ENCODE measurements at places on chromosomes 2 and 18.

- DNase-seq = no peak
Measured at GRCh38 chr18:35189510-35189909, 51.3 kb upstream of the ZNF397 start.

DNA sequence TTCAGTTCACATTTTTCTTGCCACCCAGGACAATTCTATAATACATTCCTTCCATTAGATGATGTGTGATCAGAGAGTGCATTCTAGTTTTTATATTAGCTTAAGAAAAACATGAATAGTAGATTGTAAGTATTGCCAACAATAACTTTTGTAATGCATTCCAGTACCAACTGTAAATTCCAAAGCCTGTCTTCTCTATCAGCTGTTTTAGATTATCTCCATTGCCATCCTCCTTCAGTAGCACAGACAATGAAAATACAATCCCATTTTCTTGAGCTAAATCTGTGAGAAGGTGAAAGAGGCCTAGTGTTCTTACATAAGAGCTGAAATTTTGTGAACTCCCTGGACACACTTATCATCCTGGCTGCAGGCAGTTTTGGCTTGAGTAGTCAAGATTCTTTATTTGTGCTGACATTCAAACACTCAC, 103.9 kb downstream of the CCBE1 start:
- no peak for DNase-seq

DNA sequence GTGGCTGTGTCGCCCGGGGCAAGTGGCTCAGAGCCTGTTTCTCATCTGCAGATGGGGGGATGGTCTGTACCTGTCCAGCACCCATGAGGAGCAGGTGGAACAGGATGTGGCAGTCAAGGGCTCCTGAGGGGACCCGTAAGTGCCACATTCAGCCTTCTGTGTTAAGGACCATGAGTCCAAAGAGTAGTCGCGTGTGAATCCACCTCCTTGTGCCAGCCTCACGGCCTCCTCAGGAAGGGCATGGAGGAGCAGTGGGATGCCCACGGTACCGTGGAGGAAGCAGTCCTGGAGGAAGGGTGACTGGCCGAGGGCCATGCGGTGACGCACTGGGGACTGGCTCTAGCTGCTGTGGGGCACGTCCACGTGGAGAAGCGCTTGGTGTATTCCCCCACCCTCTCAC, 61.1 kb downstream of the ODC1 start:
- DNase-seq = no peak

GRCh38 chr2:195489101-195489500, 167.9 kb upstream of the SLC39A10 start:
- no peak for DNase-seq

GRCh38 chr2:100494712-100495111, 24.4 kb downstream of the NMS start:
- DNase-seq = no peak

- no peak for DNase-seq
Measured at GRCh38 chr2:241014764-241015163, 16.3 kb downstream of the SNED1 start.

GRCh38 chr2:157902692-157903091, 26.6 kb upstream of the ACVR1 start:
- no peak for DNase-seq

GRCh38 chr2:159856760-159857159, 58.8 kb upstream of the CD302 start:
- DNase-seq = no peak

- no peak for DNase-seq
Measured at GRCh38 chr2:23588508-23589201, 203.7 kb downstream of the KLHL29 start.

GRCh38 chr2:136334967-136335366, 217.0 kb upstream of the CXCR4 start:
- DNase-seq = no peak

GRCh38 chr2:43160778-43161177, 65.6 kb downstream of the ZFP36L2 start:
- DNase-seq = no peak

DNA sequence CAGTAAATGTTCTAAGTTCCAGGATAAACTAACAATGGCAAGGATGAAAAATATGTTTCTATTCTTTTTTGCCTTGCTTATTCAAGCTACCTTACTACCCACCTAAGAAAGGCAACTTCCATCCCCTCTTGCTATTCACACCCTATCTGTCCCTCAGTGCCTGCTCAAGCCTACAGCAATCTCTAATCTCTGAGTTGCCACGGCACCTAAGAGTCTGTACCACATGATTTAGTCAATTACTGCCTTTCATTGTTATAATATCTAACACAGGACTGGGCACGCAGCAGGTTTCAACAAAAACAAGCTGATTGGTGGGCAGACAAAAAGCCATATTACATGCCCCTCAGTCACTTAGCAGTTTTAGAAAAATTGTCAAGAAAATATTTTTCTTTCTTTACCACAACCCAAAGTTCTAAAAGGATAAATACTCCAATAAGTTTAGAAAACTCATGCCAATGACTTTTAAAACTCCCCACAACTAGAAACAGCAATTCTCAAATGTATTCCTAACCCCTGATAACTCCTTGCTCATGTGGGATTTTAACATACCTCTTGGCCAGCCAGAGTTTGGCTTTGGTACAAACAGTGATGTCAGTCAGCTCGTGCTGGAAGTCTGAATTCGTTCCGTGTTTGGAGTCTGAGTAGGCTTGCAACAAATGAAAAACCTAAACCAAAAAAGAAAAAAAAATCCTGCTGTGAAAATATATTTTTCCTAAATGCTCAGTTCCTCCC, 117.3 kb upstream of the ZFP36L2 start:
- DNase-seq = no peak

DNA sequence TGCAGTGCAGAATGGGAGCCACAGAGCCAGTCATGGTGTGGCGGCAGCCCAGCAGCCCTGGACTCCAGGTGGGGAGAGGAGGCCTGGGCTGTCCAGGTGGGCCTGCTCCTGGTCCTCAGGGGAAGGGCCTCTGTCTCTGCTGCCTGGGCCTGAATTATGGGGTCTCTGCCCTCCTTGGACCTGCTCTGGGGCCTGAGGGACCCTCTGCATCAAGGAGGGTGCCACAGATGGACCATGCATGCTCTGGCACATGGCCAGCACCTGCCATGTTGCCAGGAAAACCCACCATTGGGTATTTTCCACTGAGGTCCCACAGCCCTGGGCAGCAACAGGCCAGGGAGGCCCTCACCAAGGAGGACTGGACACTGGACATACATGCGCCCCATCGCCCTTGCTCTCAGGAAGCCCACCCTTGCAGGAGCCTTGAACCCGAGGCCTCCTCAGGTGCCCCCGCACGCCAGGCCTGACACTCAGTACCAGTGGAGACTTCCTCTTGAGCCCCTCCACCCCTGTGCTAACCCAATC, 107.1 kb downstream of the NDUFA10 start:
- DNase-seq = no peak

DNA sequence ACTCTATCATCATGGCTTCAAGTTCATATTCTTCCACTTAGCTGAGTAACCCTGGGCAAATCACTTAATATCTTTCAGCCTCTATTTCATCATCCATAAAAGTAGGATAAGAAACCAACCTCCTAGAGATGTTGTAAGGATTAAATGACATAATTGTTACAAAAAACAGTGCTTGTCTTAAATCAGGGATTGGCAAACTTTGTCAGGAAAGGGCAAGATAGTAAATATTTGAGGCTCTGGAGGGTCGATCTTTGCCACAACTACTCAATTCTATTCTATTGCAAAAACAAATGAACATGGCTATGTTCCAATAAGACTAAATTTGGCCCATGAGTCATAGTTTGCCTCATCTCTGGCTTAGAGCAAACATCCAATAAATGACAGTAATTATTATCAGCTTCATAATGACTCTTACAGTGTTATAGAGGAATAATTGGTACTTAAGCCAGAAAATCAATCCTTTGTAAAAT, 184.7 kb downstream of the SATB2 start:
- DNase-seq = no peak

DNA sequence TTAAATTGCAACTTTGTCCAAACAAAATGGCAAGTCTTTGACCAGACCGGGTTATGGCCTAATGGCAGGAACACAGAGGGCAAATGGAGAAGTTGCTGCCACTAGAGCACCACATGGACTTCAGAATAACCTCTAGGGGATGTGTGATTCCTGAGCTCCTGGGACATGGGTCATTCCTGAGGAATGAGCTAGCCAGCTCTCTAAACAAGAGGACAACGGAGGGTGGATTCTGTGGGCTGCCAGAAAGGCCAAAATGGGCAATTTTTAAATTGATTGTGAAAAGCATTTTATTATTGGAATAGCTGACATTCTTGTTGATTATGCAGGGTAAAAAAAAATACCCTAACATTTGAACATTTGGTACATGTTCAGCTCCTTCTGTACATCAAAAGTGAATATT, 109.8 kb upstream of the FZD5 start:
- DNase-seq = no peak

DNA sequence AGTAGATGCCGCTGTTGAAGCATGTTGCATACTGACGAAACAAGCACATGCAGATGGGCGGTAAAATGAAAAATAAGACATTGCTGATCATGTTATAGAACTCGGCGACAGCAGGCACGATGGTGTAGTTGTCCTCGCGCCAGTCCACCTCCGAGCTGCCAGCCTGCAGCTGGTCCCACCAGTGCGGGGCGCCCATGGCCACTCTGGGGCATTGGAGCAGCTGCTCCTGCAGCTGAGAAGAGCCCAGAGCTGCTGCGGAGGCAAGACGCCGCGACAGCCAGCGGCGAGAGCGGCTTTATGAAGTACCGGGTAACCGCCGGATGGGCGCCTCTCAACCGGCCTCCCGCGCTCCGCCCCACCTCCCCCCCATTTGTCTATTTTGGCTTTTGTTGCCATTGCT, 32.6 kb upstream of the ADAM23 start:
- DNase-seq = no peak

GRCh38 chr2:33058716-33059470, 112.1 kb downstream of the LTBP1 start:
- no peak for DNase-seq

- no peak for DNase-seq
Measured at GRCh38 chr2:187709065-187709464, 154.8 kb upstream of the TFPI start.

DNA sequence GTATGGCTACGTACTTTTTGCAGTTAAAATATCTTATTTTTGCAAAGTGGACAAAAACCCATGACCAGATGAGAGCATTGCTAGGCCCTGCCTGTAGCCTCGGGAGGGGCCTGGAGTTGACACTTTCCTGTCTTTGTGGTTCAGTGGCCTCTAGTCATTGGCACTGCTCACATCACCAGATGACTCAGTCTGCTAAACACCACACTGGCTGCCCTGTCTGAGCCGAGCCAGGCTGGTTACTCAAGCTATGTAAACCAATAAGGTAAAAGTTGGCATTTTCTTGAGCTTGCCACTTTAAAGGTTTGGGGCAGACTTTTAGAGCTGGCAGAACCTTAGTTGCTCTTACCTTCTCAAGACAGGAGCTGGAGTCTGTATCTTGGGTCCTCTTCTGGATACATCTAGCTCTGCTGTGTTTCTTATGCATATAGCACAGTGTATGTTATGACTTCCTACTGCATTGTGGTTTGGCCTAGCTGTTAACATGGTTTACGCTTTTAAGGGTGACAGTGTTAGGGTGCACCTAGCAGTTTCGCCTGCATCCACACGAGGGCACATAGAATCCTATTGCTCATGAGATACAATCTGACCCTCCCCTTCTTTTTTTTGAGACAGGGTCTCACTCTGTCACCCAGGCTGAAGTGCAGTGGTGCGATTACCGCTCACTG, 76.4 kb downstream of the AP1S3 start:
- DNase-seq = no peak

- no peak for DNase-seq
Measured at GRCh38 chr2:184971546-184972068, 373.3 kb downstream of the ZNF804A start.

DNA sequence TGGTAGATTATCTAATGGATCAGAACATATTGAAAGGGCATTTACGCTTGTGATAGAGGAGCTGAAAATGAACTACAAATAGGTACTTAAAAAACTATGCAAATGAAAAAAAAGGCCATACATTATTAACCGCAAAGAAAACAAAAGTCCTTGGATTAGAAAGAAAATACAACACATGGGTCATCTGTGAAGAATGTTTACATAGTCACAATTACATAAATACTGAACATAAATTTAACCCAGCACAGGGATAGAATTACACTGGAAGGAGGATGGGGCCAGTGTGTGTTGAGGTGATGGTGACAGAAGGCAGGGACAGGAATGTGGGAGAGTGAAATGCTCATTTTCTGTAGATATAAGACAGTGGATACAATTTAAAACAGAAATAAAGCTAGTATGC, 6.6 kb downstream of the NTSR2 start:
- no peak for DNase-seq

- DNase-seq = no peak
Measured at GRCh38 chr2:144132357-144132756, 387.6 kb downstream of the ZEB2 start.

GRCh38 chr2:237312021-237312755, 101.8 kb downstream of the COL6A3 start:
- no peak for DNase-seq

- no peak for DNase-seq
Measured at GRCh38 chr18:70461323-70462077, 172.7 kb downstream of the SOCS6 start.

- no peak for DNase-seq
Measured at GRCh38 chr18:74567822-74568221, 29.8 kb upstream of the ZNF407 start.

DNA sequence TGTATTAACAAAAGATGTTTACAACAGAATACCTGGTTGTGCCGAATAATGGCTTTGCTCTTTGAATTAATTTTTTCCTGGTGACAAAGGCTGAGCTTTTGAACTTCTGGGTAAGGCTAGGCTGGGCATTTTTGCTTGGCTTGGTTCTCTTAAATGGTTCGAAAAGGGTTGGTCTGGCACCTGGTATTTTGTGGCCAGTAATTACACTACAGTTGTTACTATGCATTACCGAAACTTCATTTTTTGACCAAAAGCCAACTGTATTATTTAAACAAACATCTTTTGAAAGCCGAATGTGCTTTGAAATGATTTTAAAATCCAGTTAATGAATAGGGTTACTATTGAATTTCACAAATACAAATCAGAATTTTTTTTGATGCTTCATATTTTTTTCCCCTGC, 19.4 kb upstream of the NFE2L2 start:
- DNase-seq = no peak

DNA sequence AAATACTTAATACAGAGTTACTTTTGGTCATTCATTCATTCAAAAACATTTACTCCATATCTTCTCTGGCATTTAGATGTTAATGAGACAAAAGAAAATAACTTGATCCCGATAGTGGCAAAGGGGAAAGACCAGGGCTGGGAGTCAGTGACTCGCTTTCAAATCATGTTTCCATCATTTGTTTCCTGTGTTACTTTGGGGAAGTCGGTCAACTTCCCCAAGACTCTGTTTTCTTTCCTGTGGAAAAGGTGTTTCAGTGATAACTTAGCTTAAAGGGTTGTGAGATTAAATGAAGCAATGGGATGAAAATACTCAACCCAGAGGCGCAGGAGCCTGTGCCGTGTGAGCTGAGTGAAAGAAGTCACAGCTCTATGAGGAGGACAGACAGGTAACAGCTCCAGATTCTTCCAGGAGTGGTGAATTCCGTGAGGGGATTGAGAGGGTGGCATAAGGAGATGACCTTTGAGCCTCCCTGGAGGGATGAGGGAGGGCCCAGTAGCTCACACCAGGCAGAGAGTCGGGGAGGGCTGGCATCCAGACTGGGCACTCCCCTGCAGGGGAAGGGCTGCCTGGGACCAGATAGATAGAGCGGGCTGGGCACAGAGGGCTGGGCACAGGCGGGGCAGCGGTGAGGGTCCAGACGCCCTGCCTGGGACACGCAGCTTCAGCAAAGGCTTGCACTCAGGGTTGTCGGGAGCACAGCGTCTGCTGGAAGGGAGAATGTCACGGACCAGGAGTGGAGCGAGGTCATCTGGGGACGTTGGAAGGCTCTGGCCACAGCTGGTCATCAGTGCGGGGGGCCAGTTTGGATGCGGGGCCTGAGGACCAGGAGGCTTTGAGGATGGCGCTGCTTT, 70.1 kb downstream of the TSHZ1 start:
- DNase-seq = no peak
